ENCODE measurements at places on chromosomes 12 and 14.

- no peak for DNase-seq
Observed at GRCh38 chr14:55571125-55571889, 8.7 kb upstream of the KTN1 start.

DNA sequence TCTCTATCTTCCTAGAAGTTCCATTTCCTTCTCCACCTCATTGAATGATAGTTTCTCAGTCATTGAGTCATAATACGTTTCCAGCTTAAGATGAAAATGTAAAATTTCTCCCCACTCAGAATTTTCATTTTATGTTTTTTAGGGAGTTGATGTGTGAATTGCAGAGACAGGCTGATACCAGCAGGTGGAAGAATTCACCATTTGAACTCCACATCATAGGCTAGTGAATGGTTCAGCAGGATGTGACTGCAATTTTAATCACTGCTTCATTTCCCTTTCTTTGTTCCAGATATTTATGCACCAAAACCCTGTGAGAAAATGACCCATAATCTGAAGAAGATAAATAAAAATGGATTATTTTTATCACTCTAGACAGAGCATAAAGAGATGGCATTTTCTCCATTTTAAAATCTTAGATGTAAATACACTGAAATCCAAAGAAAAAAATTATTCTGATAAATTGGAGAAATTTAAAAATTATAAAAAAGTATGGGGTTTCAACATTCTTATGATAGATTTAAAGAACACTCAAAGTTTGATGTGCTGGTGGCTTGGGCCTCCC lies 10.6 kb upstream of the PYGL start:
- no peak for DNase-seq

- no peak for DNase-seq
Observed at GRCh38 chr12:2053691-2054090, 904 bp downstream of the CACNA1C start.

DNA sequence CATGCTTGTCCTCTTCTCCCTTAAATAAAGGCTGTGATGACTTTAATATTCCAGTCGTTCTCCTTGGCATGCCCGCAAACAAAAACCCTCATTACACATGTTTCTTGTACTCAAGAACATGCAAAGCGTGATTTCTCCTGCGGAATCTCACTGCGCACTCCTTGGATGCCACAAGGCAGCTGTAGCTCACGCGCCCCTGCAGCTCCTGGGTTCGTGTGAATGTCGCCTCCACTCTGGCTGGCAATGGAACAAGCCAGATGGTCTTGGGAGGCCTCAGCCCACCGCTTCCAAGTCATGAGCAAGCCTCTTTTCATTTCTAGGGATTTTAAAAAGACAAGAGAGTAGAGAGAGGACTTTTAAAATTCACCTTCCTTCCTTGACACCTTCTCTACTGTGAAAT lies 403.8 kb downstream of the PCNX1 start:
- no peak for DNase-seq

GRCh38 chr14:50383618-50384225 lies 13.0 kb downstream of the CDKL1 start:
- no peak for DNase-seq

- DNase-seq: no peak
Observed at GRCh38 chr12:19458733-19459132, 19.4 kb downstream of the AEBP2 start.

GRCh38 chr12:102595315-102595714 lies 115.0 kb upstream of the IGF1 start:
- DNase-seq: no peak

DNA sequence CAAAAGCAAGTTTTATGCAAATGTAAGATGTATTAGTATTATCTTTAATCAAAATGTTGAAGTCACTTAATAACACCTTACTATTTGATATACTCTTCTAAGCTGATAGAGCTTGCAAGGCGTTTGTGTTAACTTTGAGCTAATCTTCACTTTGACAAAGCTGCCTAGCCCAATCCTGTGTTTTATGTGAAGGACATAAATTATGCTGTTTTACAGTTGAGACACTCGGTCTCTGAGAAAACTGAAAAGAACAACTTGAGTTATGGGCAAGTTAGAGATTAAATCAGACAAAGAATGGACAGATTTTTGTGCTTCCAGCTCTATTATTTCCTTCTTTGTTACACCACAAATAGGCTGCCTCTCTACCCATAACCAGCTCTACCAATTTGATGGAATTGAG lies 42.0 kb upstream of the DAAM1 start:
- DNase-seq: no peak

DNA sequence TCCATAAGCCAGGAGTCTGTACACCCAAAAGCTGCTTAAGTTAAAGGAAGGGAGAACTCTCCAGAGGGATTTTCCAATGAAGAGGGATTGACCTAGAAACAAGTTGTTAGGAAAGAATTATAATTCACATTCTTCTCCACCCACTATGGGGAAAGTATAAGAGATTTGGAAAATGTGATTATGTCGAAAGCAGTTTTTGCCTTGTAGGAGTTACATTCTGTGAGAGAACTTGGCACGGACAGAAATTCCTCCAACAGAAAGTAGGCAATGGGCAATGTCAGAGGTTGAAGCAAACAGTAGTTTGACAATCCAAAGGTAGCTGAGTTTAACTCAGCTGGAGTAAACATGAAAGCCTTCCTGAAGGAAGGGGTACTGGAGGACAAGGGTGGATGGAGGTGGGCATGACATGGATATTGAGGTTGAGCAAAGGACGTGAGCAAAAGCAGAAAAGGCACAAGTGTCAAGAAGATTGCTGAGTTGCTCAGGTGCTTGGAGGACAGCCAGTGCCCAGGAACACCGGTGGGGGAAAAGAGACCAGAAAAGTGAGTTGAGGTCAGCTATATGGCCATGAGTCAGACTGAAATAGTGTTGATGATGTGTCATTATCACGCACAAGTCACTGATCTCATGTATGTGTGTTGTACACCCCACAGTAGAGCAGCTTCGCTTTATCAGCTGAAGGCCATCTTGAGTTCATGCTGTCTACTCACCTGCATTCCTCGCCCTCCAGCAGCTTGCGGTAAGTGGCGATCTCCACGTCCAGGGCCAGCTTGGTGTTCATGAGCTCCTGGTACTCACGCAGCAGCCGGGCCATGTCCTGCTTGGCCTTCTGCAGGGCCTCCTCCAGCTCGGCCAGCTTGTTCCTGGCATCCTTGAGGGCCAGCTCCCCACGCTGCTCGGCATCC lies 4.0 kb downstream of the KRT5 start:
- no peak for DNase-seq

DNA sequence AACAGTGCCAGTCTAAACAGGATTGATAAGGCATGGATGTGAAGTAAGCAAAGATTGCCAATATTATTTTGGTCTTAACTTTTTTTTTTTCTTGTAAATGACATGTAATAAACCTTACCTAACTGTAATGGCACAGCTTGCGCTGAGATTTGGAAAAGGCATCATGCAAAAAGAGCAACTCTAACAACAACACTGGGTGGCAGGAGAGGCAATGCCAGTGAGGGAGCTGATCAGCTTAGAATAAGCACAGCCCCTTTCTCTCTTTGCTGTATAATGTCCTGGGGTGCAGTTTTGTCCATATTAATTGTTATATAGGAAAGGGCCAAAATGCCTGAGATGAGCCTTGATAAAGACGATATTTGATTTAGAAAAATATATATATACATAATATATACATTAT lies 1589.7 kb upstream of the FLRT2 start:
- DNase-seq: no peak

DNA sequence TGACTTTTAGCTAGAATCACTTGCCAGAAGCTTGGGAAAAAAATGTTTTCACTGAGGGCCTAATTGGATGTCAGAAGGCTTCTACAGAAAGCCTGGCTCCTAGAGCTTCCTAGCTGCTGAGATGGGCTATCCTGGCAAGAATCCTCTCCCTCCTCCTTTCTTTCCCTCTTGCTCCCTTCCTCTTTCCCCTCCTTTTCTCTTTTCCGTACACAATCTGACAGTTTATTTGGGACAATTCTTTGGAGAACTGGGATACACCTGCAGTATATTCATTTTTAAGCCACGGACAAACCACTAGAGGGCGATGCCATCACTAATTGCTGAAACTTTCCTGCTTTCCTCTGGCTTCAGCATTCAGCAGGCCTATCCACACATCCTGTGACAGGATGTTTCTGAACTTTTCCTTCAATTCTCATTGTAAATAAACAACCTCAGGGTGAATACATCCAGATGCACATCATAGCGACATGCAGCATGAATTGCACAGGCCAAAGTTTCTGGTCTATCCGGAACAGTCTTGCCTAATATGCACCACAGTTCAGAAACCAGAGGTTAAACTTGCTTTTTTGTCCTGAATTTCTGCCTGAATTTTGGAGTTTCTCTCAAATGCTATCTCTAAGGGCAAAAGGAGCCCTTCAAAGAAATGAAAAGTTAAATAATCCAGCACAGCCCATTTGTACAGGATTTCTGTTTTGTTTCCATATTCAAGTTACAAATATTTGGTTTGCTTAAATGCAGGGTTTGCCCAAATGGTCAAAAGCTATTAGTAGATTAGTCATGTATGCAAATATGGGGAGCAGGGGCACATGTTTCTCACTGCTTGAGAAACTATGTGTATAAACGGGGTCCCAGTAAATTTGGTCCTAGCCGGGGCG lies 142.8 kb downstream of the PAWR start:
- no peak for DNase-seq

GRCh38 chr12:131142891-131143657 lies 189.4 kb downstream of the ADGRD1 start:
- no peak for DNase-seq

- DNase-seq: no peak
Observed at GRCh38 chr12:45893240-45893639, 97.1 kb downstream of the SCAF11 start.

DNA sequence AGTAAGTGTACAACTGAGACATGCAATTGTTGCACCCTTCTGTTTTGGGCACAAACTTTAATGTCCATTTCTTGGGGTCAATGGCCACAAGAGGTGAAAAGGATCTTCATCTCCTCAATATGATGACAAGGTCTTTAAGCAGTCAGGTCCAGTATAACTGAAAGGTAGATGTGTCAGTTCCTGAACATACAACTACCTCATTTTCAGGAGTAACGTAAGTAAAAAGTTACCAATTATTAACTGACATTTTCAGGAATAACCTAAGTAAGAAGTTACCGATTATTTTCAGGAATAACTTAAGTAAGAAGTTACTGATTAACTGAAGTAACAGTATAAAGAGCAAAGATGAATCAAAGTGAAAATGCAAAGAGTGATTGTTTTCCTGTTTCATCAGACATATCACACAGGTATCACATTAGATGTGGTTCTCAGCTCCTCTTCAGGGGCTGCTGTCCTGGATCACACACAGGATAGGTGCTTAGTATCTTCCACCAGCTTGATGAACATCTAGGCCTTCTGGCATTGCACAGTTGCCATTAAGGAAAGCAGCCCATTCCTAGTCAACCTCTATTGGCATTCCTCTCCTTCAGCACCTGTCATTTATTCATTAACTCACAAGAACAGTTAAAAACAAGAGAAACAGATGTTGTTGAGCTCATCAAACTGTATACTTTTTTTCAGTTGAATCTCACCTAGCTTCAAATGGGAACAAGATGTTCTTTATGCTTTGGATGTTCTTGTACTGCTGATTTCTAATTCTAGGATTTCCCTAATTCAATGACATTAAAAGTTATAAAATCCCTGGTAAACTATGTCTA lies 200.0 kb downstream of the FOXG1 start:
- DNase-seq: no peak

DNA sequence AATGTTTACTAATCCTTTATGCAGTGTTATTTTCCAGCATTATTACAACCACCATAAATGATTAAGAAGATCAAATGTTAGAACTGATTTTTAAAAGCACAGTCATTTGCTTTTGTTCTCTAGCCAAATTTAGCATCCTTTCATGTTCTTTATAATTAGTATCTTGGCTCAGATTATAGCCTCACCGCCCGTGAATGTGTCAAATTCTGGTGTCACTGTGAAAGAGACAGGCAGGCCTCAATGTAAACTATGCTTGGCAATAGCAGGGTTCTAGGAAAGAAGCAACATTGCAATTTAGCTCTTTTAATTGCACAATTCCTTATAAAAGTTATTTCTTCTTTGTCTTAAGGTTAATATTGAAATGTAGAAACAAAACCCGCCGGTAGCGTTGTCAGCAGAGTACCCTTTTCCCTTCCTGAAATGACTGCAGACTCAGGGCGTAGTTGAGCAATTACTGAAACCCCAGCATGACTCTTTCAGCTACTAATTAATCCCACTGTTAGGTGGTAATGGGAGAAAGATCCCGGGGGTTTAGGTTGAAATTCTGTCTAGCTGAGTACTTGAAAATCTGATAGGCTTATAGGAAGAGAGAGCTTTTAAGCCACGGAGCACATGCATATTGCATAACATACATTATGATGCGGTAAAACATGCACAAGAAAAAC lies 1600.5 kb upstream of the SEL1L start:
- no peak for DNase-seq

GRCh38 chr12:68189821-68190242 lies 30.3 kb upstream of the IFNG start:
- DNase-seq: no peak

DNA sequence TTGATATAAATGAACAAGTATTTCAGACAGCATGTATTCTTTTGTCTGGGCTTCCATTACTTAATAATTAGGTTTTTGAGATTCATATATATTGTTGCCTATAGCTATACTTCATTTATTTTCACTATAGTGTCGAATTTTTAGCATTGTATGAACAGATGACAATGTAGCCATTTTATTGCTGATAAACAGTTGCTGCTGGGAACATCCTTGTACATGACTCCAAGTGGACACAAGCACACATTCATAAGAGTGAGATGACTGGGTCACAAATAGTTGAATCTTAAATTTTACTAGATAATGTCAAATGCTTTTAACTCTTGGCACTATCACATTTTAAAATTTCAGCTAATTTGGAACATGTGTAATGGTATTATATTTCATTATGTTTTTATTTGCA lies 19.3 kb upstream of the PHC1 start:
- no peak for DNase-seq

GRCh38 chr12:52206304-52207040 lies 14.7 kb upstream of the KRT80 start:
- DNase-seq: no peak

DNA sequence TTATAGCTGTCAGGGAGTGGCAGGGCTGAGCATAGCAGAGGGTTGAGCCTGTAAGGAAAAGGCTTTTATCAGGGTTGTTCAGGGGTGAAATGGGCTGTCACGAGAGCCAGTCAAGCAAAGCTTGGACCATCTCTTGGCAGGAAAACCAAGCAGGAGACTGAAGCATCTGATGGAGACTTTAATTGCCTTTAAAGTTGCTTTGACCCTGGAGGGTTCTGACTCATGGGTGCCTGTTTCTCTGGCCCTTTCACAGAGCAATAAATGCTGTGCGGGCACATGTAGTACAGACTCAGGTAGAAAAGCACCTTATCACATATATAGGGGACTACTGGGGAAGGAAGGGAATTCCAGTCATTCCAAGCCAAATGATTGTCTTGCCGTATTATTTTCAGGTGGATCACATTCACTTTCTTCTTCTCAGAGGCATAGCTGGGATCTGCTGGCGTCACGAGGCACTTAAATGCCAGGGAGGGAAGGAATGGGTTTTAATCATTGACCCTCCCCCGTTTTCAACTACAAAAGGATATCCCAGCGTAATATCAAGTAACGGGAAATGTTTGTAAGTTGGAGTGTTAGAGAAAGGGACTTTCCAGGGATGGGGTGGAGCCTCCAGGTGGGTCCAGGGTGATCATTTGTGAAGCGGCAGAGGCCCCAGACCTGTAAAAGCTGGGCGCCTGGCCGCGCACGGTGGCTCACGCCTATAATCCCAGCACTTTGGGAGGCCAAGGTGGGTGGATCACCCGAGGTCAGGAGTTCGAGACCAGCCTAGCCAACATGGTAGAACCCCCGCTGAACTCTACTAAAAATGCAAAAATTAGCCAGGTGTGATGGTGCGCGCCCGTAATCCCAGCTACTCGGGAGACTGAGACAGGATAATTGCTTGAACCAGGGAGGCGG lies 34.9 kb downstream of the PLEKHD1 start:
- DNase-seq: no peak

GRCh38 chr12:105205322-105206048 lies 30.5 kb downstream of the APPL2 start:
- no peak for DNase-seq

Measured in stimulated activated CD4-positive, alpha-beta T cell treated with anti-CD3 and anti-CD28 coated beads, Interleukin-15, amount 100 ng/mL, for 1 hour (primary cell).